ENCODE measurements at places on chromosomes 6 and 20. TPM values are rescaled to one million over a fixed set of nuclear protein-coding genes. Genes with fewer than 3 reads are reported as not detected.
A peak's percentile ranks its signal among the peaks of the same experiment; 100 is the strongest.

GRCh38 chr20:4041748-4042411, 26.5 kb upstream of the RNF24 start:
- DNase-seq: no peak

DNA sequence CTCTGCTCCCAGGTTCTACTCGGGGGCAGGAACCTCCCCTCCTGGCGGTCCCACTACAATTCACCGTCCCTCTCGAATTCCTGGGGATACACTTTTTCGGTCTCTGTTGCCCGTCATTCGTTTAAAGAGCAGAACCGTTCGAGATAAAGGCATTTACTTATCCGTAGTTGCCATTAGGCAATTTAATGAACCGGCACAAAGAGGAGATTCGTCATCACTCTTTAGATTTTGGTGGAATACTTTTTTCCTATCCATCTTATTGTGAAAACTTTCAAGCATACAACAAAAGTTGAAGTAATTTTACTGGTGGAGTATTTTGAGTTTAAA, 1.2 kb upstream of the CD24 start:
- DNase-seq: peak; percentile 12

- no peak for DNase-seq
These were observed 327.2 kb downstream of the DHX35 start for GRCh38 chr20:39289316-39289715.

GRCh38 chr6:52543729-52544601, 32.9 kb downstream of the TRAM2 start:
- no peak for DNase-seq

DNA sequence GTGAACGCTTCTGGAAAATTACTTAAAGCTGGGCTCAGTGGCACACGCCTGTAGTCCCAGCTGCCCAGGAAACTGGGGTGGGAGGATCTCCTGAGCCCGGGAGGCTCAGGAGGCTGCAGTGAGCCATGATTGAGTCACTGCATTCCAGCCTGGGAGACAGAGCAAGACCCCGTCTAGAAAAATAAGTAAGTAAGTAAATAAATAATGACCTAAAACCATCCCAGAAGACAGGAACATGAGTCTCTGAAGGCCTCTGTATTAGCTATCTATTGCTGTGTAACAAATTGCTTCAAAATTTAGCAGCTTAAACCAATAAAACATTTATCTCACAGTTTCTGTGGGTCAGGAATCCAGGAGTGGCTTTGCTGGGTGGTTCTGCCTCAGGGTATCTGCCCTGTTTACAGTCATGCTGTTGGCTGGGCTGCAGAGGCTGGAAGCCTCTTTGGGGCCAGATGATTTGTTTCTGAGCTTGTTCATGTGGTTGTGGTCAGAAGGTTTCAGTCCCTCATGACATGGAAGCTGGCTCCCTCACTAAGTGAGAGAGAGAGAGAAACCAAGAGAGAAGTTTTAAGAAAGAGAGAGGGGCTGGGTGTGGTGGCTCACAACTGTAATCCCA, 48.4 kb upstream of the NCOA3 start:
- DNase-seq: no peak

The SALL4 gene
- polyA plus RNA-seq: 20.3 TPM

Measured in right lung (tissue), 10 donors.